ENCODE measurements at places on chromosomes 6 and 20. TPM values are rescaled to one million over a fixed set of nuclear protein-coding genes. Genes with fewer than 3 reads are reported as not detected.
A peak's percentile ranks its signal among the peaks of the same experiment; 100 is the strongest.

DNA sequence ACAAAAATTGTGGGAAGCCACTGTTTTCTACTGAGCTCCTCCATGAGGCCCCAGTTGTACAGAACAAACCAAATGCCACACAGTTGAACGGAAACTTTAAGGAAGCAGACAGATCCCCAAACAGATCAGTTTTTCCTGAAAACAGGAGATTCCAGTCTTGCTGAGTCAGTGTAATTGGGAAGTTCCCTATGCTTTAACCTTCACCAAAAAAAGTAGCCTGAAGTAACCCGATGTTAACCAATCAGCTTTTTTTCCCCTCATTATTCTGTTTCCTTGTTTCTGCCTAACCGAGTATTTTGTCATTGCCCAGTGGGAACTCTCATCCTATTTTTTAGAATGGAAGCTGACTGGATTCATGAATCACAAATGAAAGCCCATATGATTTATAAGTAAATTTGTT, 36.7 kb downstream of the MARCKS start:
- H3K27me3 ChIP-seq: no peaks in the 10 kb centered on the region
- no peak for DNase-seq
- H3K36me3 ChIP-seq: no peaks in the 10 kb centered on the region
- H3K27ac ChIP-seq: no peak overlapping the region

- DNase-seq: no peak
- no peak overlapping the region for H3K4me3 ChIP-seq
- H3K4me1 ChIP-seq: peaks cover 42% of the 10 kb centered on the region
- H3K36me3 ChIP-seq: peaks cover 48% of the 10 kb centered on the region
- peak overlapping the region; percentile 80 for H3K27ac ChIP-seq
- H3K27me3 ChIP-seq: no peaks in the 10 kb centered on the region
Observed at GRCh38 chr20:34540596-34541263, 17.8 kb upstream of the MAP1LC3A start.

DNA sequence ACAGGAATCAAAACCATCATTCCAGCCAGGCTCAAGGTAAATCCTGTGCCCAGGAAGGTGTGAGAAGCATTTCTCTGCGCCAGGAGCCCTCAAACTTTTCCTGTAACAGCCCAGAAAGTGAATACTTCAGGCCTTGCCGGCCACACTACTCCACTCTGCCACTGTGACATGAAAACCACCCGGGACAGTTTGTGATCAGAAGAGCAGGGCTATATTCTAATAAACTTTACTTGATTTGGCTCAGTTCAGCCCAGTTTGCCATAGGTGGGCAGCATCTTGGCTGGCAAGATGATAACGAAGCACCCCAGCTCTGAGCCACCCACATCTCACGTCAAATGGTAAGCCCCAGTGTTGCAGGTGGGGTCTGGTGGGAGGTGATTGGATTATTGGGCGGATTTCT, 249.4 kb downstream of the DLL1 start:
- H3K4me1 ChIP-seq: no peaks in the 10 kb centered on the region
- H3K27ac ChIP-seq: no peak overlapping the region
- H3K36me3 ChIP-seq: no peaks in the 10 kb centered on the region
- H3K27me3 ChIP-seq: peaks cover 2% of the 10 kb centered on the region
- H3K4me3 ChIP-seq: no peak overlapping the region

DNA sequence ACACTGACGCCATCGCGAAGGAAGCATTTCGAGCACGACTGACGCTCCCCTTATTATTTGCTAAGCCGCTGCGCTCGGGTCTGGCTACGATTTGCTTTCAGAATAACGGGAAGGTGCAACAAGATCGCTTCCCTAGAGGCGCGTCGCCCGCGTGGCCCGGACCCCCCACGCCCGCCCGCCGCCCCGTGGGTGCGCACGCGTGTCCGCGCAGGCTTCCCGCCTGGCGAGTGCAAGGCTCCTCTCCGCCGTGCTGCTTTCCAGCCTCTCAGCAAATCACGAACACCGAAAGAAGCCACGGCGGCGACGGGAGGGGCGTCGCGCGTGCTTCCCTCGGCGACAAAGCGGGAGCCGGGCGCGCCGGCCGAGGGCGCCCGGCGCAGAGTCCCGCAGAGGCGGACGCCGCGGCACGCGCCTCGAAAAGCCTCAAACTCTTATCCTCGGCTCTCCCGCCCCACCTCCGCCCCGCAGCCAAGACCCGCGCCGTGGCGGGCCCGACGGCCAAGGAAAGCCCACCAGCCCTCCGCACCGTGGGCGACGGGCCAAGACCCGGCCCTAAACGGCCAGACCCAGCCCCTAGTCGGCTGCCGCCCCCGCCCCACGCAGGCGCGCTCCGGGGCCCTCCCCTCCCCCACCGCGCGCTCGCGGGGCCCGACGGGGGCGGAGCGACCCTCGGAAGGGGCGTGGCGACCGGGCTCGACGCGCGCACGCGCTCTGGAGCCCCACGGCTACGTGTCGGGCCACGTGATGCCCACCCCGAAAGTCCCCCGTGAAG, 987 bp upstream of the QKI start:
- DNase-seq: peak; percentile 94
- peak overlapping the region; percentile 83 for H3K4me3 ChIP-seq
- peaks cover 3% of the 10 kb centered on the region for H3K4me1 ChIP-seq

DNA sequence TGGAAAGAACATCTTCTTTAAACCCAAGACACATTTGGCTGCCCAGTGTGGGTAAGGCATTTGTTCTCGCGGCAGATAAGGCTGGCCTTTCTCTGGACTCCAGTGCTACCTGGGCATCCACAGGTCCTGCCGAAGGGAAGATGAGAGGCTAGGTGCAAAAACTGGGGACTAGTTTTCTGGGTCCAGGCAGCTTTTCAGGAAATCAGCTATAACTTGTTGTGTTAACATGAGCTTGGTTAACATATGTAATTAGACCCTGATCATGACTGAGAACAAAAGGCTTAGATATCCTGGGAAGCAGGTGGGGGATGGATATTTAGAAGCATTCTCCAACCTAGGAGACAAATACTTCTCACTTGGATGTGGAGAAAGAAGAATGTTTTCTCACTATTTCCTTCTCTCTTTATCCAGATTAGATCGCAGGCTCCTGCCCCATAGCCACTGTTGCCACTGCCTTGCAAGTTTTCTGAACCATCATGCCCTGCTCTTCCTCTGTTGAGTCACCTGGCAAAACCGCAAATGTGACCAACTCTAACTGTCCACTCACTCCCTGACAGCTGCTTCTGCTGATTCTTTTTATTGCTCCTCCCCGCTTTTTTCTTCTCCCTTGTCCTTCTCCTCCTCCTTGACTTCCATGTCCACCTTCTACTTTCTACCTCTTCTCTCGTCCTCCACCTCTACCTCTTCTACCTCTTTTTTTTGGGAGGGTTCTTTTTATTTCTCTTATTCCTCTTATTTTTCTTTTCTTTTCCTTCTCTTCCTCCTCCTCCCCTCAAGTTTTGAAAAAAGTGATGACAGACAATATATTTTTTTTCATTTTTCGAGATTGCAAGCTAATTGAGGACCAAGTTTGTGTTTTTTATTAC, 258.1 kb downstream of the UTRN start:
- H3K4me3 ChIP-seq: no peak overlapping the region
- peak; percentile 15 for DNase-seq
- H3K36me3 ChIP-seq: peaks cover 86% of the 10 kb centered on the region
- H3K27ac ChIP-seq: no peak overlapping the region
- no peaks in the 10 kb centered on the region for H3K27me3 ChIP-seq

DNA sequence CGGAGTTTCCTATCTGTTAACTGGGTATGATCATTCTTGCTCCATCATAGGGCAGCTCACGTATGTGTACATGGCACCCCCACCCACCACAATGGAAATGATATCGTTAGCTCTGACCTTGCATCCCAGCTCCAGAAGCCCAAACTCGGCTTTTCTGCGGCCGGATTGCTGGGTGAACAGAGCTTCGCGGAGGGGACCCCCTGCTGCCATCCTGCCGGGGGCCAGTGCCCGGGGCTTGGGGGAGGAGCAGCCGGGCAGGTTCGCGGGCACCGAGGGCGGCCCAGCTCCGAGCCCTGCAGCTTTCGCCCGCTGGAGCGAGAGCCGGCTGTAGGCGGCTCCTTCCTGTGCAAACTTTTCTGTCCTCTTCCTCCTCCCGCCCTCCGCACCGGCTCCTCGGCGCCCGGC, 24.9 kb upstream of the FUCA2 start:
- peaks cover 52% of the 10 kb centered on the region for H3K4me1 ChIP-seq
- H3K36me3 ChIP-seq: no peaks in the 10 kb centered on the region
- peak overlapping the region; percentile 57 for H3K4me3 ChIP-seq
- peak; percentile 42 for DNase-seq

- no peaks in the 10 kb centered on the region for H3K4me1 ChIP-seq
- H3K27me3 ChIP-seq: no peaks in the 10 kb centered on the region
- peak; percentile 84 for DNase-seq
- H3K27ac ChIP-seq: no peak overlapping the region
Observed at GRCh38 chr6:31068669-31069340, 43.6 kb downstream of the C6orf15 start.

- H3K27me3 ChIP-seq: peaks cover 13% of the 10 kb centered on the region
- peaks cover 23% of the 10 kb centered on the region for H3K4me1 ChIP-seq
- H3K4me3 ChIP-seq: no peak overlapping the region
- no peaks in the 10 kb centered on the region for H3K36me3 ChIP-seq
- H3K27ac ChIP-seq: no peak overlapping the region
- DNase-seq: no peak
Observed at GRCh38 chr20:63454731-63455567, 17.5 kb downstream of the KCNQ2 start.

- peaks cover 28% of the 10 kb centered on the region for H3K4me1 ChIP-seq
- DNase-seq: no peak
- peaks cover 97% of the 10 kb centered on the region for H3K27me3 ChIP-seq
- H3K27ac ChIP-seq: no peak overlapping the region
Observed at GRCh38 chr6:133889557-133890403, 867 bp downstream of the TCF21 start.

DNA sequence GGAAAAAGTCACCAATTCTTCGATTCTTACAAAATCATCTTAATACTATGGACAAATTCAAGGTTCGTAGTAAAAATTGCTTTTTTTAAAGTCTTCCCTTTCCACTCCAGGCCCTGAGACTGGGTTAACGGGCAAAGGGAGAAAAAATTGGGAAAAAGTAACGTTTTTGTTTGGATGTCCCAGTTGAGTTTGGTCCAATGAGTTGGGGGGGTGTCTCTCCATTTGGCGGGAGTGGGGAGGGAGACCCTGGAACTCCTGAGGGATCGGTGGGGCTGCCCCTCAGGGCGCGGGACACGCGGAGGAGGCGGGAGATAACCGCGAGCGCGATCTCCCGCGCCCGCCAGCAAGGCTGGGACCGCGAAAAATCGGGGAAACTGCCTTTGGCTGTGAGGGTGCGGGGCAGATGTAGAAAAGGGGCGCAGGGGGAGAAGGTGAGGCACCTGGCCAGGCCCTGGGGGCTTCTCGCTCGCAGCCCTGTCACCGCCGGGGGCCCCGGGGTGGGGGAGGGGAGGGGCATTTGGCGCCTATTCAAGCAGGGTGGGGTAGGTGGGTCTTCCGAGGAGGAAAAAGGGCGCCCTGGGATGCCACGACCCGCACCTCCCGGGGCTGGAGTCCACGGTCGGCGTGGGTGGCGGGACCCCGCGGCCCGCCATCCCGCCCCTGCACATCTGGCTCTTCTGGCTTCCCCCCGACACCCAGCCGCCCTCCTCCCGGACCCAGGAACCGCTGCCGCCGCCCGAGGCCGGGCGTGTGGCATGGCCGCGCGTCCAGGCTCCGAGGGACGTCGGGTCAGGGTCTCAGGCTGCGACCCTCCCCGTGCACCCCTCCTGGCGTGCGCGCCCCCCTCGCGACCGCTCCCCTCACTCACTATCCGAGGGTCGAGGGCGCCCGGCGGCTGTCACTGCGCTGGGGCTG, 595 bp downstream of the FBXO5 start:
- no peaks in the 10 kb centered on the region for H3K36me3 ChIP-seq
- DNase-seq: no peak
- no peak overlapping the region for H3K27ac ChIP-seq
- peaks cover 34% of the 10 kb centered on the region for H3K4me1 ChIP-seq

GRCh38 chr6:127954082-127954481, 53.2 kb upstream of the THEMIS start:
- no peak overlapping the region for H3K27ac ChIP-seq
- H3K27me3 ChIP-seq: no peaks in the 10 kb centered on the region
- H3K4me1 ChIP-seq: peaks cover 28% of the 10 kb centered on the region
- no peak overlapping the region for H3K4me3 ChIP-seq
- DNase-seq: no peak
- no peaks in the 10 kb centered on the region for H3K36me3 ChIP-seq

The ERGIC3 gene
- 144 TPM for total RNA-seq

The CD40 gene
- 1.0 TPM for total RNA-seq

The FKBP1C gene
- total RNA-seq: not detected

Data from CD4-positive, alpha-beta T cell (primary cell).